Activated CD4-positive, alpha-beta T cell treated with anti-CD3 and anti-CD28 coated beads, Interleukin-2, amount 10 ng/mL, durations not matched to agents 7 days and 5 days (primary cell): ENCODE measurements at places on chromosomes 5 and 9. TPM values are rescaled to one million over a fixed set of nuclear protein-coding genes. Genes with fewer than 3 reads are reported as not detected.
A peak's percentile ranks its signal among the peaks of the same experiment; 100 is the strongest.

The FYB1 gene
- 480 TPM for total RNA-seq

DNA sequence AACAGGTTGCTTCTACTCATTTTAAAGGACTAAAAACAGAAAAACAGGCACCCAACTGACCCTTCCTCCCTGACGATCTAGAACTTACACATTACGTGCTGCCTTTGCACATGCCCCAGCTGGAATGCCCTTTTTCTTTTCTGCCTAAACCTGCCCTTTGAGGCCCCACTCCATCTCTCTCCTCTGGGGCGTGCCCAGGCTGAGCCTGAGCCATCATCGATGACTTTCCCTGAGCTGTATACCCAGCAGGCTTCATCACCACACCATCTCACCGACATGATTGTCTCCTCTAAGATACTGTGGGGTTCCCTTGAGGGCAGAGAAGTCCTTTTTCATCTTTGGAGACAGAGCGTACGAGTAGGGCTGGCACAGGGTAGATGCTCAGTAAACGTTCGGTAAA, 24.1 kb upstream of the GABBR2 start:
- no peak for DNase-seq

DNA sequence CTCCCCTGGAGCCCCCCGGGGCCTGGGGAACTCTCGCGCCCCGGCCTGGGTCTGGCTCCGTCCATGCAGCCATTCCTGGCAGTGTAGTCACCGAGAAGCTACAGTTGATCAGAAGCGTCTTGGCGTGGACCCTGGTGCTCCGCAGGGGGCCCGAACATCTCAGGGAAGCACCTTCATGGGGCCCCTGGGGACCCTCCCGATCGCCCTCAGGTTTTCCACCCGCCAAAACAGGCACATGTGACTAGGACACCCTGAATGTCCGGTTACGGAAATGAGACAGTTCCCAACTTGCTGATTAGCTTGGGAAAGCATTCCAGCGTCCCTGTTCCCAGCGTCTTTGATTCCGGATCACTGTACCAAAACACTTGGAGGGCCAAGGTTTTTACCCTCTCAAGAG, 472 bp downstream of the FBXO4 start:
- DNase-seq: peak; percentile 27

The SLC6A18 gene
- total RNA-seq: not detected

The CBY3 gene
- 0.44 TPM for total RNA-seq

The ENHO gene
- not detected for total RNA-seq

GRCh38 chr5:141903261-141903660, 20.4 kb upstream of the DELE1 start:
- DNase-seq: no peak

DNA sequence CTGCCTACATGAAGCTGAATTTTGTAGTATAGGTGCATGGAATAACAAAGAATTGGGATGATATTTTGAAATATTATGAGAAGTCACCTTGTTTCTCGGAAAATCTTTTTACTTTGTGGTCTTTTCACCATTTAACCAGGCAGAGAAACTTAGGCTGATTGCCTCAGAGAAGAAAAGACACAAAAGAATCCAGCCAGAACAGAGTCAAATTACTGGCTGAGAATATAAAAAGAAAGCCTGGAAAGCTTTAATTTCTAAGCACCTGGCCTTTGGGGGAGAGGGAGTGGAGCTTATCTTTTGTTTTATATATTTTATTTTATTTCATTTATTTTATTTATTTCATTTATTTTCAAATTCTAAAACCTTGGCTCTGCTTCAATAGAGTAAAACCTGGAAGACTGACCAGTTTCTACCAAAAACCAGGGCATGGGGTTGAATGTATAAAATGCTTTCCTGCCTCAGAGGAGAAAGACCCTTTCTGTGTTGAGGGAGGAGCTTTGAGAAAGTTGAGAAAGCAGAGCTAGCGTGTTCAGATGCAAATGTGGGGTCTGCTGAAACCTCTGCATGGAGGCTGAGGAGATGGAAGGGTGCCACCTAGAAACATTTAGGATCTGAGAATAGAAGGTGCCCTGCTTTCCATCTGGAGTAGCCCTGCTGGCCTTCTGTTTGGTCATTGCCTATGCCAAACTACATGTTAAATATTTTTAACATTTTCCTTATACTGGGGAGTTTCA, 81.6 kb downstream of the NREP start:
- no peak for DNase-seq

DNA sequence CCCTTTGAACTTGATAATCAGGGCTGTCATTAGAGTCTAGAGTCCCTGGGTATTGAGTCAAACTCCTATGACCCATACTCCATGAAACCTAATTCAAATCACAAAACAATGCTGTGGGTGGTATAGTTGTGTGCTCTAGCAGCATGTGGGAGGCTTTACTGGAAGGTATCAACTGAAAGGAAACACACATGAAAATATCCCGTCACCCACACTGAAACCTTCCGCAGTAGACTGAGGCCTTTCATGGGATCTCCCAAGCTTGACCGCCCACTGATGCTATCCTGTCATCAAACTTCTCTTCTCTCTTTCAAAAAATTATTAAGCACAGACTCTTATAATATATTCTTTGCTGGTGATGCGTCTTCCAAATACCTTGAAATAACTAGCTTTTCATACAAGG, 569.1 kb upstream of the MEF2C start:
- no peak for DNase-seq

- no peak for DNase-seq
Measured at GRCh38 chr5:105745111-105745510, 1925.6 kb downstream of the EFNA5 start.

DNA sequence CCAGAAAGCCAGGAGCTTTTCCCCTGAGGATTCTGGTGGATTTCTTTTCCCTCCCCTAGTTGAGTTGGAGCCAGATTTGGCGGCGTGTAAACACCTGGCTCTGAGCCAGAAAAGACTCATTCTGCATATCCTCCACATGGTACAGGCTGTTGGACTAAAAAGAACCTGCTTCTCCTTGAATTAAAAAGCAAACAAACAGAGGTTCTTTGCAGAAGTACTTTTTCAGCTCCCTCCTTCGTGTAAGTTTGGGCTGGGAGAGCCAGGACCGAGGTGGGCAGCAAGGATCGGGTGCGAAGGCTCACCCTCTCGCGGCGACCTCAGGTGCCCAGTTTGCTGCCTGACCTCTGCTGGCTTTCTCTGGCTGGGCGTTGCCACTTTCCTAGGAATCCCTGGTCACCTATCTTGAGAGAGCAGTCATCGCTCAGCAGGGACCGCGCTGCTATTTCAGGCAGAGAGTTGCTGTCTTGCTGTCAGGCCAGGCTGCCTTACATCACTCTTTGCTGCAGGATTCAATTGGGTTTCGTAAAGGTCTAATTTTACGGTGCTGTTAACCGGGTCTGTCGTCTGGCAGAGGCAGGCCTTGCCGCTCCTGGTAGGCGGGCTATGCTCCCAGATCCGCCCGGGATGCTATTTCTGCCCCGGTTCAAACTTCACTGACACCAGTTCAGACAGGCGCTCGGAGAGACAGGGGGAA, 3.2 kb downstream of the PAPPA start:
- DNase-seq: no peak

The LRRTM2 gene
- not detected for total RNA-seq

The MELK gene
- total RNA-seq: 66.0 TPM

The SLC6A3 gene
- total RNA-seq: 0.08 TPM

DNA sequence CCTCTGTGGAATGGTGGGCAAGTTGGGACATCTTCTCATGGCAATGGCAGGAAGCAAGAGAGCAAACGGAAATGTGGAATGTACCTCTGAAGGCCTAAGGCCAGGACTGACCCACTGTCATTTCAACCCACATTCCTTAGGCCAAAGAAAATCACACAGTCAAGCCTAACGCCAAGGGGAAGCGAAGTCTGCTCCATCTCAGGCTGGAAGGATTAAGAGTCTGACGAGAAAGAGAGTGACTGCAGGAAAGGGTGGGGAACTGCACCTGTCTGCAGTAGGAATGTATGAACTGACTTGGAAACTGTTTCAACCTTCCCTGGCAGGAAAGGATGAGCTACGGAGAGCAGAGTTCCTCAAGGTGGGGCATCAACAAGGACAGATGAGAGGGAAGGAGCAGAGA, 90.2 kb upstream of the TAS2R1 start:
- no peak for DNase-seq

- no peak for DNase-seq
Measured at GRCh38 chr5:170053896-170054295, 51.8 kb upstream of the FOXI1 start.

The FOXD4L3 gene
- 0.20 TPM for total RNA-seq

The INSYN2B gene
- total RNA-seq: not detected

The CFAP90 gene
- total RNA-seq: not detected

DNA sequence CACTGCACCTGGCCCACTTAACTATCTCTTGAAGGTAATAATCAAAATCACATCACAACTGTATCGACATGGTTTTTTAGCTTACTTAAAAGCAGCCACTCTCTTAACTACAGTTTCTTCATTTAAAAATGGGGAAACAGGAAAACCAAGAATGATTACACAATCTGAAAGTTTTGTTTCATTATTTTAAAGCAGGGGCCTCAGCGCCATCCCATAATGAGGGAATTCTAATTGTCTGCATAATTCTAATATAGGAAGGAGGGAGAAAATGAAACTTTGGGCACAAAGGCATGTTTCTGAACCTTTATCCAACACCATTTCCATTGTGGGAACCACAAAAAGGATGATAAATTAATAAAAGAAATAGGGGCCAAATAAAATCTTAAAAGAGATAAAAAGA, 7.6 kb downstream of the HACD4 start:
- no peak for DNase-seq

DNA sequence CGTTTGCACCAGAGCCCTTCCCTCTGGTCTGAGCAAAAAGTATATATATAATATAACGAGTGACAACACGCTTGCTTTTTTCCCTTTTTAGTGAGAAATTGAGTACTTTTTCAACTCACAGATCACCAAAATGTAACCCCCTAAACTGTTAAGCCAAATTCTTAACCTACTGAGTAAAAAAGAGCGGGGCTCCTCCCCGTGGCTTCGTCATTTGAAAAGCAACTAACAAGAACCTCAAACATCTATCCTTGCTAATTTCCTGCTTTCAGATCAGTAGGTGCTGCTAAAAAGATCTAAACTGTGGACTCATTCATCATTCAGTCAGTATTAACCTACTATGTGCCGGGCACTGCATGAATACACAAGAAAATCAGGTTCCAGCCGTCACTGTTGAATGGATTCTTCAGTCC, 1.0 kb upstream of the PTBP3 start:
- peak; percentile 53 for DNase-seq

The CDHR2 gene
- 1.3 TPM for total RNA-seq

The PLCXD3 gene
- not detected for total RNA-seq

DNA sequence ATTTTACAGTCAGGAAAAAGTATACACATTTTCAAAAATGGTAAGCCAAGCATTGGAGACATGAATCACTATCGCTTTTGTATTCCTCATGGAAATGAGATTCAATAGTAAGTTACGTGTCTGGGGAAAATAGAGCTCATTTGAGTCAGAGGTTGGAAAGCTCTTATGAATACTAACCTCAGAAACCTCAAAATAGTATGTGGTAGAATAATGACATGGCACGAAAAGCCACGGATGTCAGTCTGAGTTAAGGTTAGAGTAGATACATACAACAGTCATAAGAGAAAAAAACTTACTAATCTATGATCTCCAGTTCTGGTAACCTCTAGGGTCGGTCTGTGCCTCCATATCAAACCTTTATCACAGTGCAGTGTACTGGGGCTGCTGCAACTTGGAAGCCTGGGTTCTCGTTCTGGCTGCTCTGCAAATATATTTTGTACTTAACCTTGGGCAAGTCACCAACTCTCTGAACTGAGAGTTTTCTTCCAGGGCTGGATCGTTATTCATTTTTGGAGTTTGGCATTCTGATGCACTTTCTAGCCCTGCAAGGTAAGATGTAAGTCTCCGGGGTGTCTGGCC, 31.8 kb downstream of the MAP1B start:
- peak; percentile 9 for DNase-seq

The CER1 gene
- not detected for total RNA-seq

The PLAC8L1 gene
- total RNA-seq: 0.47 TPM

The TMC1 gene
- not detected for total RNA-seq

GRCh38 chr5:150017226-150018005, 16.9 kb downstream of the HMGXB3 start:
- no peak for DNase-seq

DNA sequence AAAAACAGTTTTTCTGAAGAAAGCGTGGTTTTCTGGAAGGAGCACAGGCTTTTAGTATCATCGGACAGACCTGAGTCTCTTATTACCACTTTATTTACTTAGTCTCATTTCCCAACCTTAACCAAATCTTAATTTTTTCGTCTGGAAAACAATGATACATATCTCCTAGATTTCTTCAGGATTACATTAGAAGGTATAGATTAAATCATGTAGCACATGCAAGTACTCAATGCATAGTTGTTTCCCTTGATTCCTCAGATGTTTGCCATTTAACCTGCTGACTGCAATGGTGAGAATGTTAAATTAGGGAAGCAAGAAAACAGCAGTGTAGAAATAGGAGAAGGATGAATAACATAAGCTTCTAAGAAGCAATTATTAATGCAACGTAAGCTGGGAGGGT, 289.4 kb downstream of the PDE4D start:
- no peak for DNase-seq

DNA sequence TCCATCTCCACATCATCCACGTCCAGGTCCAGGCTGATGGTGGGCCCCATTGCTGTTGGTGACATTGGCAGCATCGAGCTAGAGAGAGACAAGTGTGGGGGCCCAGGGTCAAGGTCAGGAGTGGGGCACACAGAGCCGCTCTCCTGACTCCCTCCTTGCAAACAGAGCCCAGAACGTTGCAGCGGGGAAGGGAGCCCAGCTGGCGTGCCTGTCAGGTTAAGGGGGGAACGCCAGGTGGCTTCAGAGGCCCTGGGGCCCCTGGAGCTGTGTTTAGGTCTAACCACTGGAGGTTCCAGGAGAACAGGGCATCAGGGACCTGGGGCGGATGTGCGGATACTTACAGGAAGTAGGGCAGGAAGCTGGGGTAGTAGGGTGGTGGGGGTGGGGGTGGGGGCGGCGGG, 7.5 kb downstream of the RNF44 start:
- DNase-seq: peak; percentile 74

The PCDHGA4 gene
- total RNA-seq: not detected

GRCh38 chr5:111582451-111582850, 70.1 kb upstream of the STARD4 start:
- no peak for DNase-seq

DNA sequence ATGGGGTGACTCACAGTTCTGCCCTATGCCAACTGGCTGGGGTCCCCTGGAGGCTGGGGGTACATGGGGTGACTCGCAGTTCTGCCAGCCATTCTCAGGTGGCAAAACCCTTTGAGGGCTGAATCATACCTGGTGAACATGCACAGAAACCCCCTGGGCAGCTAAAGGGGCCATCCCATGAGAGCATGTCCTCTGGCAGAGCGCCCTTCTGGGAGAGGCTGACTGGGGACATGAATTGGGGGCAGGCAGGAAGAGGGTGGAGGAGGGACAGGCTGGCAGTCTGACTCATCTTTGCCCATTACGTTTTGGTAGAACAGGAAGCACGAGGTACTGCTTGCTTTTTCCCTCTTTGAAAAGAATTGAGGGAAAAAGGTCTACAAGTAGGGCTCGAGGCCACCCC, 16.7 kb downstream of the TRAF1 start:
- DNase-seq: no peak

DNA sequence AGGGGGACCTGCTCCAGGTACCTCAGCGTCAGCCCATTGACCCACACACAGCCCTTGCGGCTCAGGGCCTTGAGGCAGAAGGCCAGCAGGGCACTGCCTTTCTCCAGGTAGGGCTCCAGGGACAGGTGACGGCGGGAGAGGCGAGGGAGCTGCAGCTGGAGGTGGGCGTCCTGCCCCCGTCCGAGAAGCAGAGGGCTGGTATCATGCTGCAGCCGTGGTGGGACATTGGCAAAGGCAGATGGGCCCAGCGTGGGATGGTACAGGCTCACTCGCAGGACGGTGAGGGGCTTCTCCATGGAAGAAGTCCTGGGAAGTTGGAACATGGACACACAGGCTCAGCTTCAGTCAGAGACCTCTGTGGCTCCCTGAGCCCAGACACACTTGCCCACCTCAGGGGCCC, 2.5 kb upstream of the DCANP1 start:
- DNase-seq: no peak

The ZFYVE16 gene
- total RNA-seq: 12.3 TPM
